ENCODE measurements at places on chromosomes 16 and 17.

DNA sequence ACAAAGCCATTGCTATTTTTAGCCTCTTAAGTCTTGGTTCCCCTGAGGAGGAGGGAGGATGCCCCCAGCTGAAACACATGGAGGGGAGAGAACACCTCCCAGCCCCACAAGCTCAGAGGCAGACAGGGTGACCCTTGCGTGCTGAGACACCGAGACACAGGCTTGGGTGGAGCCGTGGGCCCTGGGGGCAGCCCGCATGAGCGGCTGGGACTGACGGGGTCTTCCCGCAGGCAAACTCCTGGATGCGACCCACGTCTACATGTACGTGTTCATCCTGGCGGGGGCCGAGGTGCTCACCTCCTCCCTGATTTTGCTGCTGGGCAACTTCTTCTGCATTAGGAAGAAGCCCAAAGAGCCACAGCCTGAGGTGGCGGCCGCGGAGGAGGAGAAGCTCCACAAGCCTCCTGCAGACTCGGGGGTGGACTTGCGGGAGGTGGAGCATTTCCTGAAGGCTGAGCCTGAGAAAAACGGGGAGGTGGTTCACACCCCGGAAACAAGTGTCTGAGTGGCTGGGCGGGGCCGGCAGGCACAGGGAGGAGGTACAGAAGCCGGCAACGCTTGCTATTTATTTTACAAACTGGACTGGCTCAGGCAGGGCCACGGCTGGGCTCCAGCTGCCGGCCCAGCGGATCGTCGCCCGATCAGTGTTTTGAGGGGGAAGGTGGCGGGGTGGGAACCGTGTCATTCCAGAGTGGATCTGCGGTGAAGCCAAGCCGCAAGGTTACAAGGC, 9.8 kb downstream of the SLC16A3 start:
- DNase-seq, result no peak

GRCh38 chr17:50529849-50530248, 2.7 kb upstream of the EPN3 start:
- no peak for DNase-seq

DNA sequence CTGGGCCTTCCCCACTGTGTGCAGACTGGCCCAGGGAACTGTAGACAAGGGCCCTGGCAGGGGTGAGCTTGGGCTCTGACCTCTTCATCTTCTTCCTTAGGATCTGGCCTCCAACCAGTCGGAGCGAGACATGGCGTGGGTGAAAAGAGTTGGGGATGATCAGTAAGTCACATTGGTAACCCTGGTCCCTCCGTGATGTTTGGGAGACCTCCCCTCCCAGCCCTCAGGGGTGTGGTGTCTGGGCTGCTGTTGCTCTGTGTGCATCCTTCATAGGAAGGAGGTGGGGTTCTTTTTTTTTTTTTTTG, 5.5 kb downstream of the TBKBP1 start:
- DNase-seq, result no peak

DNA sequence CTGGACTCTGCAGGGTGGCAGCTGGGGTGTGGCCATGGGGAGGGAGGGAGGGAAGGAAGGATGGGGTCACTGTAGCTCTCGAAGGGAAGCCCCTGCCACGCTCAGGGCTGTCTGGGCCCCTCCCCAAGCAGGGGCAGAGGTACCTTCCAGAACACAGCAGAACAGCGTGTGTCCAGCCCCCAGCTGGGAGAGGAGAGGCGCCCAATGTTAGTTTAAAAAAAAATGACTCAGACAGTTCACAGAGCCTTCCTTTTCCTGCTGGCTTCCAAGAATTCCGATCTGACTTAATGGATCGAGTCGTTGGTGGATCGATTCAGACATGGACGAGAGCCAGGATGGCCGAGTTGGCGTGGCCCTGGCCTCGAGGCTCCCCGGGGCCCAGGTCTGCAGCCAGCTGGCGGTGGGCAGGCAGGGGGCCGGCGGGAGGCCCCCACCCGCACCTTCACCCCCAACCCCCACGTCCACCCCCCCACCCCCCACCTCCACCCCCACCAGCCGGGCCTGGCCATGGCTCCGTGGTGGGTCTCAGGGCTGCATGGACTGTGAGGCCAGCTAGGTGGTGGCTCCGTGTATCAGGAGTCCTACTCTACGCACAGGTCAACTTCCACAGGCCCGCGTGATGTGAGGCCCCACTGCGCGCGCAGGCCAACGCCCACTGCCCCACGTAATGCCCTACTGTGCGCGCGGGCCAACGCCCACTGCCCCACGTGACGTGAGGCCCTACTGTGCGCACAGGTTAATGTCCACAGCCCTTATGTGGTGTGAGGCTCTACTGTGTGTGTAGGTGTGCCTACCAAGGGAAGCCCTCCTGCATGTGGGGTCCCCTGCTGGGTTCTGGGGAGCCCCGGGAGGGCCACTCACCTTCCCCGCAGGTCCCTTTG, 21.8 kb downstream of the CACNA1H start:
- DNase-seq, result no peak

- no peak for DNase-seq
Observed at GRCh38 chr17:6924208-6924607, 71.6 kb upstream of the ALOX12 start.

GRCh38 chr16:85777583-85778310, 21.6 kb downstream of the EMC8 start:
- no peak for DNase-seq

- DNase-seq, result no peak
Observed at GRCh38 chr16:89845417-89845816, 17.1 kb downstream of the SPIRE2 start.

DNA sequence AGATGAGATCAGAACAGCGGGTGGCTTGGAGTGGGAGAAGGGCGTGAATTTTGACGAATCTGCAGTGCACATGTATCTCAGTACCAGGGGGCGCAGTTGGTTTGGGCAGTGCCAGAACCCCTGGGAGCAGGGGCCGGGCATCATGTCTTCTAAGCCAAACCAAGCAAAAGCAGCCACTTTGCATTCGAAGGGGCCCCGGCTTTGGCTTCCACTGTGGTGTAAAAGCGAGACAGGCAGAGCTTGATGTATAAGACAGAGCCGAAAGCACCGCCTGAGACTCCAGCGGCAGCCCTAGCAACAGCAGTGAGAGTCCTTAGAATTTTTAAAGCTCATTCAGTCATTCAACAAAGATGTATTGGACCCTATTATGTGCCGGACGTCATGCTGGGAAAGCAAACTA, 3.8 kb upstream of the XYLT1 start:
- DNase-seq, result no peak

DNA sequence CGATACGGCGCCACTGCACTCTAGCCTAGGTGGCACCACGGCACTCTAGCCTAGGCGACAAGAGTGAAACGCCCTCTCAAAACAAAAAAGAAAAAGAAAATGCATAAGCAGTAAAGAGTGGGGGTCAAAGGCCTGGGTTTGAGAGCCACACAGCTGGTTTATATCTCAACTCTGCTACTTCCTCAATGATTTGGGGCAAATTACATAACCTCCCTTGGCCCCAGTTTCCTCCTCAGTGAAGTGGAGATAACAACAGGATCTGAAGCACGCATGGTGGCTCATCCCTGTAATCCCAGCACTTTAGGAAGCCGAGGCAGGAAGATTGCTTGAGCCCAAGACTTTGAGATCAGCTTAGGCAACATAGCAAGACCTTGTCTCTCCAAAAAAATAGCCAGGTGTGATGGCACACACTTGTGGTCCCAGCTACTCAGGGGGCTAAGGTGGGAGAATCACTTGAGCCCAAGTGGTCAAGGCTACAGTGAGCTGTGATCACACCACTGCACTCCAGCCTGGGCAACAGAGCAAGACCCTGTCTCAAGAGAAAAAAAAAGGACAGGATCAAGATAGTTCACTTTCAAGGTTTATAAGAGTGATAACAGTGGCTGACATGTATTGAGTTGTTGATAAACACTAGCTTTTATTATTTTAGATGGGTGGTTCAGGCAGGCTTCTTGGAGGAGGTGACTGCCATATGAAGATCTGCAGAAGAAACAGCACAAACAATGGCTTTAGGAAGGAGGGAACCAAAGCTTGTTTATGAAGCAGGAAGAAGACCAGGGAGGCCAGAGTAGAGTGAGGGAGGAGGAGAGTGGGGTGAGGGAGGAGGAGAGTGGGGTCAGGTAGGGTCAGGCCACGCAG, 8.5 kb upstream of the COG1 start:
- no peak for DNase-seq

DNA sequence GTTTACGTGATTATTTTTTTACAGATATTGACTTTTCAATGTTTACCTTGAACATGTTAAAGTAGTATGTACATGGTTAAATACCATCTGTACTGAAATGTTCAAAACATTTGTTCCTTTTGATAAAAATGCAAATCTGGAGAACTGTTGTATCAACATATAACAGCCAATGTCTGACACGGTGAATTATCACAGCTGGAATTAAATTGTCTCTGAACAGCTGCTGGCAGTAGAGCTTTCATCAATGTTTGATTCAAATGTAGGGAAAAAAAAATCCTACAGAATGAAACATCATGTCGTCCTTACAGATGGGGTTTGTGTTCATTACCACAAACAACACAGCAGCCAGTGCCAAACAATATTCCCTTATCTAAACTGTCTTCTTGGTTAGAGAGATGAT, 79.9 kb downstream of the TOX3 start:
- peak; percentile 28 for DNase-seq

DNA sequence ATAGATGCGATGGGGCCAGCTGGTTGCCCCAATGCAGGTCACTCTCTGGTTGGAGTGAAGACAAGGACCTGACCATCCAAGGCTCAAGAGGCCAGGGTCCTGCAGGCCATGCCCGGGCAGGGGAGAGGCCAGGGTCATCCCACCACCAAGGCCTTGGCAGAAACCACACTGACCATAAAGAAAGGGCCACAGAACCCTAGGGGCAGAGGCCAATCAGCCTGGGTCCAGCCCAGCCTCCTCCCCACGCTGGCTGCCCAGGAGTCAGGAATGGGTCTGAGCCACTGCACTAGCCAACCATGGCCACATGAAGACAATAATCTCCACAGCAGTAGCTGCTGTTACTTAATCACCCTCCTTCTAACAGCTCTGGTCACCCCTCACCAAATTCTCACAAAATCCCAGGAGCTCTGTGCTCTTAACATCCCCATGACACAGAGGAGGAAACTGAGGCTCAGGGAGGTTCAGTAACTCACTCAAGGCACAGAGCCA, 10.2 kb upstream of the BCAR1 start:
- DNase-seq, result no peak

GRCh38 chr17:67052720-67053437, 8.5 kb downstream of the CACNG1 start:
- DNase-seq, result no peak

DNA sequence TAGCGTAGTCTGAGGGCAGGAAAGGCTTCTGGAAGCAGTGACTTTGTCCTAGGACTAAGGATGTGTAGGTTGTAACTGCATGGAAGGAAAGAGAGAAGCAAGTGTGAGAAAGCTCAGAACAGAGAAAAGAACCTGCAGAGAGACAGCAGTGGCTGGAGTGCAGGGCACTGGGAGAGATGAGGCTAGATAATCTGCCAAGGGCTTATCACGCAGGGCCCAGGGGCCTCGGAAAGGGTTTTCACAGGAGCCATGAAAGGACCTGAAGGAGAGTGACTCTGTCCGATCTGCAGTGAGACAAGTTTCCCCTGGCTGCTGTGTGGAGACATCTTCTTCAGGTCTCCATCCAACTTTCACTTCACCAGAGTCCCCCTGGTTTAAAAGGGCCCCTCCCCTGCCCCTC, 7.1 kb upstream of the SRCAP start:
- no peak for DNase-seq

DNA sequence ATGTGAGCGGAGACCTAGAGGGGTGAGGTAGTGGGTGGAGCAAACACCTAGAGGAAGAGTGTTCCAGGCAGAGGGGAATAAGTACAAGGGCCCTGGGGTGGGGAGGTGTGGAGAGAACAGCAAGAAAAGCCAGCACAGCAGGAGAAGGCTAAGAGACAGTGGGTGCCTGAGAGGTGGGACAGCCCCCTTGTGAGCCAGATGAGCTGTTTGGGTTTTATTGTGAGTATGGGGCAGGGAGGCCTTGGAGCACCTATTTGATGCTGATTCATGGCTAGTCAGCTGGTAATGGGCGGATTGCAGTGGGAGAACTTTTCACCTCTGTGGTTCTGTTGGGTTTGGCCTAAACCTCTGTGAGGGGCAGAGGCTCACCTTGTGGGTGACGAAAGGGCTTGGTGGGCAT, 68.4 kb downstream of the ABCC1 start:
- no peak for DNase-seq

- no peak for DNase-seq
Observed at GRCh38 chr17:63534816-63535455, 11.8 kb downstream of the KCNH6 start.

DNA sequence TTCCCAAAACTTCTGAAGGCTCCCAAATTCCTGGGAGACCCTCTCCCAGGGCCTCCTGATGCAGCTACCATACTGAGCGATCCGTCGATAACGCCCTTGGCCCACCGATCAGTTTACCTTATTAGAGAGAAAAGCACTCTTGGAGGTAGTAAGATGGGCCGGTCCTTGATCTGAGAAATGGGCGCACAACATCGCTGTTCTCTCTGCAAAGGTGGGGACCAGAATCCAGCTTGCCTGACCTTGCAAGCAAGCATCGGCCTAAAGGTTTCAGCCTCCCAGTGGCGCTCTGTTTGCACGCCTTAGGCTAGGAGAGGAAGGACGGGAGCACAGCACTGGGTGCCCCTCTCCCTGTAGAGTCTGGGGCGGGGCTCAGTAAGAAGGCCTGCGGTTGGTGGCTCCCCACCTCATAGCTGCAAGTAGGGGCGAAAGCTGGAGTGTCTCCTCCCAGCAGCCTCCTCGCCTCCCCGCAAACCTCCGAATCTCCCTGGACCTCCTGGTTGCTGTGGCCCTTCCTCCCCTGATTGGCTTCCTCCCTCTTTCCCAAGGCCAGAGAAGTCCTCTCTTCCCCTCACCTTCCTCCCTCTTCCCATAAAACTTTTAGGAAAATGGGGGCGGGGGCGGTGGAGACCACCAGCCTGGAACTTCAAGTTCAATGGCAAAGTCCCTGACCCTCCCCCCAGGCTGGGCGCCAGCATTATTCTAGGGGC, at the start of gene PRAC1:
Gene PRAC1, minus strand, starts transcription at position 318 of the 707 bp plus-strand sequence. Its CDS starts 126 bp downstream, at position 192.
- DNase-seq, result no peak

- DNase-seq, result no peak
Observed at GRCh38 chr16:48110982-48111381, 44.8 kb downstream of the ABCC12 start.

- no peak for DNase-seq
Observed at GRCh38 chr16:10536814-10537389, 43.5 kb downstream of the EMP2 start.

- DNase-seq, result peak; percentile 17
Observed at GRCh38 chr17:29252101-29252791, 5.6 kb downstream of the CRYBA1 start.

All from NCI-H1105 treated with DMSO at 0.1 percent for 48 hours (cell line).